Activated T-helper 9 cell treated with anti-CD3 and anti-CD28 coated beads, Interleukin-2, amount 50 U/mL, for 16 hours (primary cell): ENCODE measurements at places on chromosomes 12 and 14.

DNA sequence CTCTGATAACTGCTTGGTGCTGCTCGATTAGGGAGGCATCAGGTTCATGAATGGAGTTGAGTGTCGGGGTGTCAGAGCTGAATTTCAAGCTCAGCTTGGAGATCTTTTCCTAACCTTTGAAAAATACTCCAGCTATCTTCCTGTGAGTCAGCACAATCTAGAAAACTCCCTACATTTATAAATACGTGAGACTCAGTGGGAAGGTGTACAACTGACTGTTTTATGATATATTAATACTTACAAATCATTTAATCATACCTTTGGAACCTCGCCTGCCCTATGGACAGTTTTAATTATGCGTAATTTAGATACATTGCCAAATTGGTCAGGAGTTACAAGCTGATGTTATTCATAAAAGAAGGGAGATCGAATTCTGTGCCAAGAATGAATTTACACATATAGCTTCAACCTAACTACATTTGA lies 961 bp downstream of the CMAS start:
- DNase-seq: no peak

DNA sequence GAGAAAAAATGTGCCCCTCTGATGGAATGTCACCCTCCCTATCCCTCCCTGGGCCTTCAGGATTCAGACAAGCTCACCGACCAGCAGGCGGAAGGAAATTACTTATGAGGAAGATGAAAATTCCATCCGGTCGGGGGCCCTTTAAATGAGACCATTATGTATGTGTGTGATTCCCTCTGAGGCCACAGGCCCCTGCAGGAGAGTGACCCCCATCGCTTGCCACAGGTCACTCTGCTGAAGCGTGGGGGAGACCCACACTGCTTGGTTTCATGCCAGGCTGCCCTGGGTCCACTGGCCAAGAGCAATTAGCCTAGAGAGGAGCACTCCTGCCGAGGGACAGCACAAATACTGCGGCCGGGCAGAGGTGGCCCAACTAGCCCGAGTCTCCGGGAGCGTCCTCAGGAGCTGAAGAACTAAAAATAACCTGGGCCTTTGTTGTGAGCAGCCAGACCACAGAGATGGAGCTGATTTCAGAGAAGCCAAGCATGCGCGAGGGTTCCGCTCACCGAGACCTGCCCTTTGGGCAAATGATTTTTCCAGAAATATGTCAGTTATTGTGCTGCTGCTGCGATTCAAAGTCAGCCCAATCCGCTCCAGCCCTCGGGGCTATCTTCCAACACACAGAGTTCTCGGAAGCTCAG lies 276.4 kb downstream of the DPF3 start:
- DNase-seq: no peak

GRCh38 chr14:100836941-100837804 lies 11.3 kb downstream of the MEG3 start:
- no peak for DNase-seq

DNA sequence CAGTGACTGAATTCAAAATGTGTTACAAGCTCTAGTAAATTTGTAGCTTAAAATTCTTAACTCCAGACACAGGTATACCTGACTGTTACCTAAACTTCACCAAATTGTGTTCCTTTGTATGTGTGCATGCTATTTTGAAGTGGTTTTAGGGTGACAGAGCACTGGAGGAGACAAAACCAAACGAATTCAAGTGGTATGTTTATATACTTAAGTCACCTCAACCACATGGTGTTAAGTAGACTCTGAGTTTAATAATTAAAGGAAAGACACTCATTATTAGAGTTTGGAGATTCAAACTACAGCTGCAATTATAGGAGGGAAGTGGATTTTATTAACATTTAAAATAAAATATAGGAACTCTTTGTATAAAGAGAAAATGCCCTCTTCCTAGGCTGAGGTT lies 84.3 kb downstream of the PLCZ1 start:
- DNase-seq: no peak

- DNase-seq: no peak
Observed at GRCh38 chr14:85508863-85509262, 21.1 kb upstream of the FLRT2 start.

DNA sequence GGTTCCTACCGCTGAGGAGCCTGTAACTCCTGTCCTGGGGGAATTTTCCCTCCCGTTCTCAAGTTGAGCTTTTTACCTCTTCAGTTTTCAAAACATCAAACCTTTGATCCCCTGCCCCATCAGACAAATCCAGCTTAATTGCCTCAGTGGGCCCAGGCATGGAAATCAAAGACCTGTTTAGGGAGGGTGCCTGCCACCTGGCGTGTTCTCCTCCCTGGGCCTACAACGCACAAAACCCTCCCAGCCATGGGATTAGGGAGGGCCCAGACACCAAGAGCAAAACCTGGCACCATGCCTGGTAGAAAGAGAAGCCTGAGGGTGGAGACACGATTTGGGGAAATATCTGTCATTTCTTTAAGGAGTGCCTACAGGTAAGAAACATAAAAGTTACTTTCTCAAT lies 672.9 kb downstream of the BCL11B start:
- DNase-seq: no peak

DNA sequence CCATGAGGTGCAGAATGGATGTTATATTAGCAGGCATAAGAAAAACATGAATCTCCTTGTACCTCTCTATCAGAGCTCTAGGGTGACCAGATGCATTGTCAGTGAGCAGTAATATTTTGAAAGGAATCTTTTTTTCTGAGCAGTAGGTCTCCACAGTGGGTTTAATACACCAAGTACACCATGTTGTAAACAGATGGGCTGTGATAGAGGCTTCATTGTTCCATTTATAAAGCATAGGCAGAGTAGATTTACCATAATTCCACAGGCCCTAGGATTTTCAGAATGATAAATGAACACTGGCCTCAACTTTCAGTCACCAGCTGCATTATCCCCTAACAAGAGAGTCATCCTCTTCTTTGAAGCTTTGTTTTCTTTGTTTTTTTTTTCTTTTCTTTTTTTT lies 185.2 kb downstream of the ERC1 start:
- DNase-seq: no peak

GRCh38 chr12:91249518-91250272 lies 67.1 kb upstream of the DCN start:
- DNase-seq: no peak

DNA sequence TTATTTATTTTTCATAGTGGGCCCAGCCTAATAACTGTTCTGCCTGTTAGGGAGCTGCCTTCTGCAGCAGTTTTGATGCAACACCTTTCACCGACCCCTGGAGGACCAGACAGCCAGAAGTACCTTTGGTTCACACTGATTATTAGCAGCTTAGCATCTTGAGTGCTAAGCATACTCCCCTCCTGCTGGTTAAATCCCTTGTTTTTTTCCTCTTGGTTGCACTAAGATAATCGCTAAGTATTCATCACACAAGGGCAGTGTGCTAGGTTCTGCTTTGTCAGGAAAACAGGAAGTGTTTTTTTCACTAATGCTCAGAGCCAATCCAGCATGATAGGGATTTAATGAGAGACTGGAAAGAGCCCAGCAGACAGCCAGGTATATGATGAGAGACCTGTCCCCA lies 437.0 kb downstream of the FUT8 start:
- no peak for DNase-seq

GRCh38 chr12:32261638-32262037 lies 137.7 kb upstream of the FGD4 start:
- no peak for DNase-seq

DNA sequence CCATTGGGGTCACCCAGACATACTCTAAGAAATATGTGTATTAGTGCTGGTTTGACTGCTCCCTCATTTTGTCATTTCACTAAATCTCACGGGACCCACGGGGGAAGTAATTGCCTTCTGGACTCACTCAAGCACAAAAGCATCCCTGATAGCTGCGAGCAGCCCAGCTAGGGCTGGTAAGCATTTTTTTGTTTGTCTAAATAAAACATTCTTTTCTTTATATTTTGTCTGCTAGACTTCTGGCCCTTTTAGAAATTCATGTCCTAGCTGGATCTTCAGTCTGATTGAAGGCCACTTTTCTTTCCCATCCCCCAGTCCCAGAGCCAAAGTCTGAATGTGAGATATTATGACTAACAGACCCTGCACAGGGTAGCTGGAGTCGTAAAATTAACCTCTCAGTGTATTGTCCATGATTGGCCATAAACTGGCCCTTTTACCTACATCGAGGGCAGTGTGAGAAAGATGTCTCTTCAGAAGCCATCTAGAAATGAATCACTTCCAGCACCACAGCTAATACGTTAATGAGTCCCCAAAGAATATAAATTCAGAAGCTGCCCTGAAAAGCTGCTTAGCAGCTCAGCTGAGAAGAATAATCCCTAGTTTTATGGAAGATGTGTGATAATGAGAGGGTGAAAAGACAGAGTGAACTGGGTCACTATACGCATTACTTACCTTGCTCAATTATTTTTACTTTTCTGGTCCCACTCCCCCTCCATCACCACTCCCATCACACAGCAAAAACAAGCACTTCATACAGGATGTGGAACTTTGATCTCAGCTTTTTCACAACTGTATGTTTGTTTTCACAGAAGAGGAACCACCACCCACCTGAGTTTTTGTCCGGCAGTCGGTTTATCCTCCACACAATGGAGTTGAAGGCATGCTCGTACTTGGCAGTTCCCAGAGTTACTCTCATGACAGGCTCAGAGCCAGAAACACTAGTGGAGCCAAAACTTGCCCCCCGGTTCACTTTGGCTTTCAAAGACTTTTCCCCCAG lies 55.6 kb upstream of the GTF2A1 start:
- DNase-seq: no peak

DNA sequence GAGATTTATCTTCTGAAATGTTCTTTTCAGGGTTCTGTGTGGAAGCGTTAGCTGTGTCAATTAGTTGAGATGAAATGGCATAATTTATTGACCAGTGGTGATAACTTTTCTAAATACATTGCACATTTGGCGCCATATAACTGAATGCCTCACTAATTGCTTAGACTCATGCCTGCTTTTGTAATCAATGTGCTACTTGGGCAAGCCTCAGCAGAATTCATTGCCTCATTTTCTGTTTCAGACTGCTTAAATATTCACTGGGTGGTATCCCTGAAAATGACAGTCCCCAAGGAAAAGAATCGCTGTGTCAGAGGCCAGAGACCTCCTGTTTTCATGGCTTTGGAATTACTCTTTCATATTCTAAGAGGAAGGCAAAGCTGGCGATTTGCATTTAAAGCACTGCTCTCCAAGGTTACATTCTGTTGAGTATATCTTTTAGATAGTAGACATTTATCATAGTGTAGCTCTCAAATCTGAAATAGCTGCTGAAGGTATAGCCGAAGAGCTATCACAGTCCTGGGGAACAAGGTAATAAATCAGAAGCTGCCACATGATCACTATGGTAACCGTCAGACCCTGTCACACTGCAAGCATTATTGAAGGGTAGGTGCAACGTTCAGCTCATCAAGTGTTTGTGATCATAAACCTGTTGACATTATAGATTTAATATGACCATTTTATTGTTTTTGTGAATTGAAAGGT lies 297.3 kb upstream of the E2F7 start:
- DNase-seq: no peak

DNA sequence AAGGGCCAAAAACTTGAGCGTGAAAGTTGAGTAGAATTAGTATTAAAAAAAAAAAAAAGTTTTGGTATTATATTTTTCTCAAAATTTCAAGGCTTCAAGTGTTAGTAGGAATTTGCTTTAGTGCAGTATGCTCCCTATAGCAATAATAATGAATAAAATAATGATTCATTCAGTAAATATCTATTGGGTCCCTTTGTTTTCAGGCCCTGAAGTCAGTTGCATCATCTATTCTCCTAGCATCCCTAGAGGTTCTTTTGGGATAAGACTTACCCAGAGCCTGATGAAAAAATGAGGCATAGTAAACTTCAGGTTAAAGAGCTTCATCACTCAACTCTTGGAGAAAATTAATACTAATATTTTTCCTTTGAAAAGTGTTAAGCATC lies 1.1 kb downstream of the KMT5A start:
- DNase-seq: no peak

DNA sequence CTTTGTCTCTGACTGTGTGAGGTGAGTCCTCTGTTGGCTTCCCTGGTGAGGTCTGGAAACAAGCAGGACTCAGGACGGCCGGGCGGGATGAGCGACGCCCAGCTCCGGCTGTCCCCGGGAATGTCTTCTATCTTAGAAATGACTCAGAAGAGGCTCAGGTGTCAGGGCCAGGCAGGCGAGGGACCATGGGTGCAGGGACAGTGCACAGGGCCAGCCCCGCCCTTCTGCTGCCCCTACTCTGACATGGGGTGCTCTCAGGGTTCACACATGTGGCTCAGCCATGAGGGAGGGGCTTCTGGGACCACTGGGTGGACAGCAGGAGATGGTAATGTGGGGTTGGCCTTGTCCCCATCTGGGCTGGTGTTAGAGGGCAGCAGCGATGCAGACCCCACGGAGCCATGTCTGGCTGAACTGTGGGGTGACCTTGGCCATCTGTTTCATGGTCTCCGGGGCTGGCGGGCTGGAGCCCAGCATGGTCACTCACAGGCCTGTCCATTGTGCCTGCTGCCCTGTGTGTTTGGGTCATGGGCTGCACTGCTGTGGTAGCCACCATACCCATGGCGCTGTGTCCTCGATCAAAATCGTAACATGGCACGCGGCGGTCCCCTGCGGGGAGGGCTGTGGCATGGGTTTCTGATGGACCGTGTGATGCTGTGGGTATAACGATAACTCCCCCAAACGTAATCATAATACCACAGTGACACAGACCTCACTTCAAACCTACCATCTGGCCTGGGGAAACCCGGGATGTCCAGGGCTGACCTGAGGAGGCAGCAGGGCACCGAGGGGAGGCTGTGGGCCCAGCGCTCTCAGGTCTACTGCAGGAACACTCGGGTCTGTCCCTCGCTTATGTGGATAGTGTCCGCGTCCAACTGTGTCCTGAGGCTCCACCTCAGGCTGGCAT lies 368.8 kb downstream of the TMEM121 start:
- DNase-seq: no peak

DNA sequence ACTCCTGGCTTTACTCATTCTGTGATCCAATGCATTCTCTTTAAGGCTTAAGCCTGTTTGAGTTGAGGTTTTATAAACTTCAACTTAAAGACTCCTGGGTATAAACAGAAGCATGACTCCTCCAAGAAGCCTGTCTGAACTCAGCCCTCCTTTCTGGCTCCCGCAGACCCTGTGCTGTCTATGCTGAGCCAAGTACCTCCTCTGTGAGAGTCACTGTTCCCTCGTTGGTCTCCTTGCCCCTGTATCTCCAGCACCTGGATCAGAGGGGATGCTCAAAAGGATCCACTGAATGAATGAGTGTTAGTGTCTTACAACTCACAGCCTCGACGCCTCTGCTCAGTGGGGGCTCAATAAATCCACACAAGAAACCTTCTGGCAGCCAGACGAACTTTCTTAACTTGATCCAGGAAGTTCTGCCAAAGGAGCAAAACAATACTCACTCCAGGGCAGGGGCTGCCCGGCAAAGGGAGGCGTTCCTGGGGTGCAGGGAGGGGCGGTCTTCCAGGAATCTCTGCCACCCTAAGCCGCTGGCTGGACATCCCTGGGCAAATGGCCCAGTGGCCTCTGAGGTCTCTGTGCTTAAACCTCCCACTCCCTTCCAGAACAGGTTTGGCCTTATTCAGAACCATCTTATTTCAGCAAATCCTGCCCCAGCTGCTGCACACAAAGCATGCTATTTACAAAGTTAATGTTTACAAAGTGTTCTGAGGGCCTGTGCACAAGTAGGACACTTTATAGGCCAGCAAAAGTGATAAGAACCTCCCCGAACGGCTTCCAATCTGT lies 32.9 kb downstream of the MAP1LC3B2 start:
- no peak for DNase-seq

GRCh38 chr12:49763006-49763591 lies 21.7 kb downstream of the TMBIM6 start:
- peak; percentile 66 for DNase-seq

GRCh38 chr14:88198446-88198845 lies 124.6 kb downstream of the KCNK10 start:
- no peak for DNase-seq

GRCh38 chr12:45215419-45216229 lies at the start of gene ANO6:
ANO6 (plus strand) TSS chr12:45216095; CDS start chr12:45216322, 227 bp downstream.
- DNase-seq: peak; percentile 71

- DNase-seq: no peak
Observed at GRCh38 chr14:70392676-70393075, 24.2 kb downstream of the SYNJ2BP start.
